ENCODE measurements at places on chromosomes 3 and 15.
A peak's percentile ranks its signal among the peaks of the same experiment; 100 is the strongest.

DNA sequence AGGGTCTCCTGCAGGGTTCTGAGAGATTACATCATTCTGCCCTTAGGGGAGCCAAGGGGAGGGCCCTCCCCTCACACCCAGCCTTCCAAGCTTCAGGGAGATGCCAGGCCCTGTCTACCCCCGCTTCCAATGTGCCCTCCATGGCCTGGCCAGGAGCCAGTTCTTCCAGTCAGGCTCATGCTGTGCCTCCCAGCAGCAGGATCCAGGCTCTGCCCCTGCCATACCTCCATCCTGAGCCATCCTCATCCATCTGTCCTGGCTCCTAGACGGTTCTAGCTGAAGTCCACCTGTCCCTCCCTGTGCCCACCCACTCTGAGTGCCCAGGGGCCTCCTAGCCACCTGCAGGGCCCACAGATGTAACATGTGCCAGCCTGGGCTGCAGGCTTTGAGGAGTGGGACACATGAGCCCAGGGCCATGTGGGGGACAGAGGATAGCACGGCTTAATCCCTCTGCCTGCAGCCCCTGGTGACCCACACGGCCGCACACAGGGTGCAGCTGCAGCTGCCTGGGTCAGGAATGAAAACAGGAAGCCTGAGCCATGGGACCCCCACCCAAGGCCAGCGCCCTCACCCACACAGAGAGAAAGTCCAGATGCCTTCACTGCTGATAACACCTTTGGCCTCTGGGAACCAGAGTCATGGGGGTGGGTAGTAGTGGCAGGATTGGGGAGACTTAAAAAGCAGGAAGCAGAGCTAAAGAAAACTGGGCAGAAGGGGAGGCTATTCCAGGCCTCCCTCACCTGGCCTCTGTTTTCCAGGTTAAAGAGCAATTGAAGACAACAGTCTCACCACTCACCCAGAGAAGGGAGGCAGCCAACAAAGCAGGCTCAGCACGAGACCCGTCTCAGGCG, 11.8 kb downstream of the PLCD1 start:
- no peak for DNase-seq

DNA sequence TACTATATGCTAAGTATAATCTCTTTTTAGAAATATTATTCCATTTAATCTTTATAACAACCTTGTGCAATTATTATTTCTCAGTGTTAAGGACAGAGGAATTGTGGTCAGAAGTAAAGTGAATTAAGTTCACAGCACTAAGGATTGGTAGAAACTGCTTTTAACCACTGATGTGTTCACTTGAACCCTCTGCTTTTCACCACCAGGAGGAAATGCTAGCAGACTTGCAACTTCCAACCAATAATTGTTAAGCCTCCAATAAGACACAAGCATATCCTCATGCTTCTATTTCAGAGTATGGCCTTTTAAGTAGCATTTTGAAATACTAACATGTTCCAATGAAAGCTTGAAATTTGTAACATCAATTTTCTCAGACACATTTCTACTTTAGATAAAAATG, 527.4 kb downstream of the SI start:
- DNase-seq = no peak

DNA sequence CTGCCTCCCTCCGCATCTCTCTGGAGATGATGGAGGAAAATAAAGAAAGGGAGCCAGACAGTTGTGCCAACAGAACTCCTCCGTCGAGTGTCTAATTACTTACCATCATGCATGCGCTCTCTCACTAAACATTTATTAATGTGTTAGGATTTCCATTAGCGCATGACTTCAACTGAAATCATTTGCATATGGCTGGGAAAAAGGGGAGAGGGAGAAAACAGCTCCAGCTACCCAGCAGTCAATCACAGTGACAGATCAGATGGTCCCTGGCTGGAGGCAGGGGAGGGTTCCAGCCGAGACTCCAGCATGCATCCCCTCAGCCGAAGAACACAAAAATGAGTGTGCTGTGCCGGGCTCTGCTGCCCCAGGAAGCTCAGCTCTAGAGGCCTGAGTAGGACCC, 6.8 kb upstream of the RHO start:
- DNase-seq = no peak

DNA sequence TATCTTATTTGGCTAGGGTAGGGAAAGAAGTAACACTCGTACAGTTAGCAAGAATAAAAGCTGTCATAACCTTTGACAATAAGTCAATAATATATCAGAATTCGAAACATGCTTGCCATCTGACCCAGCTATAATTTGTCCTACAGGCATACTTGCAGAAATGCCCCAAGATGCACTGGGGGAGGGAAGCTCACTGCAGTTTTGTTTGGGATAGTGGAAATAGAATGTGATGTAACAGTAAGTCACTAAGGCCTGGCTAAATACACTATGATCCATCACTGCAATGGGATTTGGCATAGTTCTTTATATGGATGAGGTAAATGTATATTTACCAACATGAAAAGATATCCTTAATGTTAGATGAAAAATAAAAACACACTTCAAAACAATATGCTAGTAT, 25.5 kb upstream of the TMOD3 start:
- no peak for DNase-seq

- peak; percentile 12 for DNase-seq
Observed at GRCh38 chr3:157436583-157437291, at the start of gene PTX3. Gene PTX3 (plus strand): TSS chr3:157436850. CDS start chr3:157436934, 84 bp downstream.

GRCh38 chr3:197880491-197881269, 69.3 kb upstream of the RPL35A start:
- DNase-seq = peak; percentile 40

DNA sequence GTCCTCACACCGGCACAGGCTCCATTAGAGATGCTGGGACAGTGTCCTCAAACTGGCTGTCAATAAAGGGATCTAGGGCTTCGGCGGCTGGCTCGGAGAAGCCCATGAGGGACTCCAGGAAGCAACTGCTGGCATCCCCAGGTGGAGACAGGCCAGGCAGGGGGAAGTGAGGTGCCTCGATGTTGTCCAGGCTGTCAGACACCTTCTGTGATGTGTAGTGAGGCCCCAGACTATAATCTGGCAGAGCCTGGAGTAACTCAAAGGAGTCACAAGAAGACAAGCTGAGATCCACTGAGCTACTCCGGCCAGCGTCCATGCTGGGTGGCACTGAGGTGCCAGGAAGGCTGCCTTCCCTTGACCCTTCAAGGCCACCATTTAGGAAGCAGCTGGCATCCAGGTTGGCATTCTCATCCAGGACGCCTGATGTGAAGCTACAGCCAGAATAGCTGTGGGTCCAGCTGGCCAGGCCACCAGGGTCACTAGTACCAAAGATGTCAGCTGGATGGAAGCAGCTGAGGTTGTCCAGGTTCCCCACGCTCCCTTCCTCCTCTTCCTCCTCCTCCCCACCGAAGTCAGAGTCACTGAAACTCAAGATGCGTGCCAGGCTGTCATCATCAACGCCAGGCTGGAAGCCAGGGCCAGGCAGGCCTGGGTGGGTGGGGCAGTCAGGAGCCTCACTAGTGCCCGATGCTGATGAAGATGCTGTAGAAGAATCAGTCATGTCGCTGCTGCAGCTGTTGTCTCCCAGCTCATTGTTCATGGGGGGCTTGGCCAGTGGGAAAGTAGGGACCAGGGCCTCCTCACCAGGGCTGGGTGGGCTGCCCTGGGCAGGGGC, 10.1 kb downstream of the CSRNP1 start:
- DNase-seq = no peak

GRCh38 chr3:187295316-187296034, 3.9 kb upstream of the MASP1 start:
- no peak for DNase-seq

GRCh38 chr3:124783696-124784095, 53.4 kb downstream of the UMPS start:
- no peak for DNase-seq

- DNase-seq = no peak
Observed at GRCh38 chr3:25916321-25916720, 126.4 kb downstream of the OXSM start.

DNA sequence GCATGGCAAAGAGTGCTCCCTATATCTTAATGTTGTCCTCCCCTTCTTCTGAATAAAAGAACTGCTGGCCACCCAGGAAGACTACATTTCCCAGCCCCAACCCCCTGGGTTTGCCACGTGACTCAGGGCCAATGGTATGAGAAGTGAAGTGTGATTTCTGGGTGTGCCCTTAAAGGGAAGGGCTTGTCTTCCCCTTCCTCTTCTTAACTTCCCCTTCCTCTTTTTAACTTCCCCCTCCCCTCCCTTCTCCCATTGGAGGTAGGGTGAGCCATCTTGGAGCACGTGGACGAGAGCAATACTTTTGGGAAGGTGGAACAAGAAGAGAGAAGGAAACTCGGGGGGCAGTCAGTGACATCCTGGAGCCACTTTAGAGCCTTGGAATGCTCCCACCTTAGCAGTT, 6.8 kb upstream of the KBTBD12 start:
- DNase-seq = no peak

GRCh38 chr3:10955711-10956453, 36.7 kb upstream of the SLC6A1 start:
- DNase-seq = no peak

DNA sequence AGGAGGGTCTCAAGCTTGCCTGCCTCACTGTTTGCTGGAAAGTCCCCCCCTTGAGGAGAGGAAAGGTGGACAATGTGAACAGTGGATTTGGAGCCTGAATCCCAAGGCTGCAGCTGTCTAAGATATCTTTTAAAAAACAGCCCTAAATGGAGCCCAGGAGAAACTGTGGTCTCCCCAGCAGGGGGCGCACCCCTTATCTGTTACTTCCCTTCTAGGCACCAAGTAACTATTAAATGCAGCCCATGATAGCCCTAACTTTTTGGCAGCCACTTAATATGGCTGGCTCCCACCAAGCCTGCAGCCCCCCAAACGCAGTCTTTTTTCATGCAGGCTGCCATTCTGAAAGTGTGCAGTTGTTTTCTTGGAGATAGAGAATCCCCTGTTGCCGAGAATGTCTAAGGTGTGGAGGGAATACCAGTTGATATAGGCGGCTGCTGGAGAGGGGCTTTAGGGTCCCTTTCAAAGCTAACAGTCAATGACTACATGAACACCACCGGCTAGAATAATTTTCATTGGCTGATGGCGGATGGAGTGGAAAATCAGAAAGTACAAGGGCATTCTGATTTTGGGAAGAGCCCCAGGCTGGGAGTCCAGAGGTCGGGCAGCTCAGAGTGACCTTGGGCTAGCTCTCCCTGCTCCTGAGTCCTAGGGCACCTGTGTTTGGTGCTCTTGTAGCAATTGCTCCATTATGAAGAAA, 1.3 kb downstream of the RHCG start:
- no peak for DNase-seq

GRCh38 chr3:123481071-123481470, 32.2 kb upstream of the ADCY5 start:
- DNase-seq = no peak

- DNase-seq = peak; percentile 61
Observed at GRCh38 chr3:46674031-46674845, 19.2 kb downstream of the ALS2CL start.

DNA sequence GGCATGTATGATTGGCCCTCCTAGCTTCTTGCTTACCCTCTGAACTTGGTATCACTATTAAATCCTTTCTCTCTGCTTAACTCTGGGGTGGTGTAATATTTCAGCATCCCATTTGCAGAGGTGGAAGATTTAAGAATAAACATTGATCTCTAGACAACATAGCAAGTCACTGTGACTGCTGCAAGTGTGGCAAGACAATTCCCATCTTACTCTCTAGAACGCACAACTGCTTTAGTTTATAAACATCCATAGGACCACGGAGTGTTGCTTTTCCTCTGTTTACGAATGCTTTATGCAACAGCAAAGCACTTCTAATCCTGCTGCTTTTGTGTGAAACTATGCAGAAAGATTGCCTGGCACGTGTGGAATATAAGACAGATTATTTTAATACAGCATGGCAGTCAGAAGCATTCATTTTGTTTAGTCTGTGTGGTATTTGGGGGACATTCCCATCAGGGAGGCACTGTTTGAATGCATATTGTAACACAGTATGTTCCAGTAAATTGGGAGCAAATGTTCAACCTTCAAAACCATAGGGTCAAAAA, 338.9 kb upstream of the TMCO5A start:
- DNase-seq = no peak

DNA sequence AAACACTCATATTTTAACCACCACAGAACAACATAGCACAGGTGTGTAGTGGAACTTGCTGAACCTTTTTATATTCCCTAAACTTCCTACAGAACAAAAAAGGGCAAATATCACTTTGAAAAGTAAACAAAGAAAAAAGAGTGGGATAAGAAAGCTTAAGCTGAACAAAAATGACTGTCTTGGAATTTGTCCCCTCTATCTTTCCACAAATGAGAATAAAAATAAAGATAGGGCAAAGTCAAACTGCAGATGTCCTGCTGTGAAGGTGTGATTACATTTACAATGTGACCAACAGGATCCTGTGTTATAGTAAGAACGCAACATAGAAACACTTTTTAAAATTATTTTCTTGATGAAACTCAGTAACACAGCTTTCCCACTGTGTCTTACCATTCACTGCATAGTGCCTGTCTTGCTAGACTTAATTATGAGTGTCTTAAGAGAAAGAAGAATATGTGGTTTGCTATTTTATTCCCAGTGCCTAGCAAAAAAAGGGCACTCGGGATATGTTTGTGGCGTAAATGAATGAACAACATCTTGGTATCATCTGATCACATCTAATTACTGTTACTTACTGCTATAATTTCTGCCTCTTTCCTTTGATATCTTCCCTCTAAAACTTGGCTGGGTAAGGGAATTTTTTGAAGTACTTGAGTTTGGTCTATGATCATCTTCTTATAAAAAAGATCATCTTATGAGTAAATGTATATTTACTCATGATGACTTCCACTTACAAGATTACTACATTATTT, 67.5 kb downstream of the DENND4A start:
- DNase-seq = no peak

- DNase-seq = no peak
Observed at GRCh38 chr15:100200287-100200880, 141.4 kb downstream of the ADAMTS17 start.

GRCh38 chr3:190585805-190586630, 72.1 kb downstream of the IL1RAP start:
- DNase-seq = peak; percentile 25

DNA sequence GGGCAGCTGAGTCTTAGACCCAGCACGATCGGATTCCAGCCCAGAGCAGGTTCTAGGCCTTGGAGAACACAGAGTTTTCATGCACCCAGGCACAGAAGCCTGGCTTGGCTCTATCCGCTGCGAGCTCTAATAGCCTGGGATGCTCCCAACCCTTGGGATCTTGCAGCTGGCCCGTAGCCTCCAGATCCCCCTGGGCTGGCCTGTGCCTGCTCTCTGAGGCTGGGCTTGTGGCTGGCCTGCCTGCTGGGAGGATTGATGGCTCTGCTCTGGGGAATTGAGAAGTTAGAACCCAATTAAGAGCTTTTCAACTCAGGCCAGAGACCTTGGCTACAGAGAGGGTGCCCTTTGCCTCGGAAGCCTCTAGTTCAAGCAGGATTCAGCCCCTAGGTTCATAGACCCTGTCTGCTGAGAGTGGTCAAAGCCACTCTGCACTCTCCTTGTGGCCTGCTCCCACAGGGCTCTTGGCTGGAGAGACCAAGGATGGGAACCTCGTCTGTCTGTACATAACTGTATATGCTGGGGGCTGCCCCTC, 64.4 kb downstream of the MAGEF1 start:
- DNase-seq = no peak

- no peak for DNase-seq
Observed at GRCh38 chr15:52780172-52780980, 9.8 kb downstream of the ONECUT1 start.

- peak; percentile 70 for DNase-seq
Observed at GRCh38 chr15:67941648-67942310, 101.9 kb upstream of the RNU6-1 start.

- DNase-seq = no peak
Observed at GRCh38 chr15:76994971-76995945, at the start of gene PSTPIP1. Gene PSTPIP1 (plus strand): TSS chr15:76995126. CDS start chr15:76995574, 448 bp downstream.

- no peak for DNase-seq
Observed at GRCh38 chr3:119723022-119723421, 20.2 kb downstream of the CFAP91 start.
